Caki2 (cell line): ENCODE measurements at places on chromosomes 7 and 10.

- peak; percentile 27 for DNase-seq
These were observed 236.3 kb downstream of the SDK1 start for GRCh38 chr7:3537210-3537875.

DNA sequence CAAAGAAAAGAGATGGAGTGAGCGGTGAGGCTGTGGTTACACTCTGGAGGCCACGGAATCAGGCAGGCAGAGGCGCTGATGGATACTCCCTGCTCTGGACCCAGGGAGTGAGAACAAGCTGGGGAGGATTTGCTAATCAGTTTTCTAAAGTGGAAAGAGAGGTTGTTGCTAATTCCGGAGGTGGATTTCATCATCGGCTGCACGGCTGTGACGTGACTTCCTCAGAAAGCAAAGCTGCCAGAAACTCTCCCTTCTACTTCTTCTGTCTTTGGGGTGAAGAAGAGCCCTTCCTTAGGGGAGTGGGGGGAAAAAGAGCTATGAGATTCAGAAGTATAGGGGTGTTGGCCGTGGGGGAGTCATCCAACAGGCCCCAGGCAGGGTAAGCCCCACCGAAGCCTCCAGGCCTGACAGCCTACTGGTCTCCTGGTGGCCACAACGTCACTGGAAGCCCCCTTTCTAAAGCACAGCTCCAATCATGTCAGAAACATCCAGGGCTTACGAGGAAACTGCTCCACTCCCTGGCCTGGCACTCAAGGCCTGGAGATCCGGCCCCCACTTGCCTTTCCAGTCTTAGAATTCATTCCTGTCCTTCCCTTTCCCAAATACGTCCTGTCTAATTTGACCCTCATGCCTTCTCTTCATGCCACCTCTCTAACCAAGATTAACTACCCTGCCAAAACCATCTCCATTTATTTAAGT is 114.5 kb downstream of the HIP1 start:
- DNase-seq, result no peak

GRCh38 chr7:102117743-102118142 is 168.9 kb upstream of the SH2B2 start:
- no peak for DNase-seq

GRCh38 chr10:99430116-99430450 is 341 bp downstream of the GOT1 start:
- DNase-seq, result no peak

DNA sequence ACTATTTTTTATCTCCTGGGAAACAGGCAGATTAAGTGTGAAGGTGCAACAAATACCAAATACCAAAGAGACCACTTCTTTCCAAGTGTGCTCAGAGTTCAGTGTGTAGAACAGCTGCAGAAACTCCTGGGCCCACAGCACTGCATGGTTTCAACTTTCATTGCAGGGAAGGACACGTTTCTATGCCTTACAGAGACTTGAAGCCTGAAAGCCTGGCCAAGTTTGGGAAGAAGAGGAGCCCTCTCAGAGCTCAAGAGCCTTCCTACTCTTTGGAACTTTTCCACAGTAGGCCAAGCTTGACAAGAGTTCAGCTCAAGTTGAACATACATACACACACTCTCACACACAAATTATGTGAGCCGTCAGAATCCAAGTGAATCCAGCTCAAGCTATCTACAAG is 2.5 kb downstream of the HOXA4 start:
- DNase-seq, result peak; percentile 61
